ENCODE measurements at places on chromosomes 1 and 21.

- no peak for DNase-seq
Measured at GRCh38 chr1:166858726-166859419, 17.2 kb downstream of the TADA1 start.

GRCh38 chr1:28194326-28195035 is 18.0 kb upstream of the PTAFR start:
- DNase-seq = peak; percentile 21

DNA sequence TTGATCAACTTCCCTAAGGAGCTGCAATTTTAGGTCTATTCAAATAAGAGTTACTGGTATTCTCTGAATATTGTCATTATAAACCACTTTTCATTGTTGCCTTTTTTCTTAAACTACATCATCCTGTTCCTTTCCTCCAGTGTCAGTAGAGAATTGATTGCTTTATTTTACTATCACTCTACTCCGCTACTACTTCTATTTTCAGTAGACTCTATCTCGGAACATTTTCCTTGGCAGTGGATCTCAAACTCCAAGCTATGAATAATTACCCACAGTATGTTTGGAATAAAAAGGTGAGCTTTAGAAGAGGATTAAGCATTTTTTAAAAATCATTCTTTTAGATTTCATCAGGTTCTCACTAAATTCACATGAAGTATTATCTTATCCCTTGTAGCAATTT is 224.9 kb downstream of the GREM2 start:
- no peak for DNase-seq

GRCh38 chr1:156504438-156504813 is 3.9 kb upstream of the MEF2D start:
- no peak for DNase-seq

GRCh38 chr1:27967106-27967883 is 7.5 kb downstream of the XKR8 start:
- no peak for DNase-seq

GRCh38 chr1:59025201-59025600 is 241.4 kb upstream of the JUN start:
- no peak for DNase-seq

DNA sequence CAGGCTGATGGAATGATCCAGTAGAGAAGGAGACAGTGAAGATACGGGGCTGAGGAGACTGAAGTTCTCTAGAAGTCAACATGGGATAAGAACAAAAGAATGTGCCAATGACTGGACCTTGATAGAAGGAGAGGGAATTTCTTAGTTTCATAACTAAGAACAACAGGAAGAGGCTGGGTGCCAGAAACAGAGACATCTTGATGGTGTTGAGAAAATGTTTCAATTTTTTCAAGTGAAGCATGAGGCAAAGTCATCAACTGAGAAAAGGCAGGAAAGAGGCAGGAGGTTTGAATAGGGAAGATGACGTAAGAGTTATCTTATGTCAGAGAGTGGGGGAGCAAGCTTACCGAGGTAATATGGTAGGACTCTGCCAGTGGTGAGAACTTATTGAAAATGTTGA is 80.1 kb downstream of the SPAG17 start:
- no peak for DNase-seq

DNA sequence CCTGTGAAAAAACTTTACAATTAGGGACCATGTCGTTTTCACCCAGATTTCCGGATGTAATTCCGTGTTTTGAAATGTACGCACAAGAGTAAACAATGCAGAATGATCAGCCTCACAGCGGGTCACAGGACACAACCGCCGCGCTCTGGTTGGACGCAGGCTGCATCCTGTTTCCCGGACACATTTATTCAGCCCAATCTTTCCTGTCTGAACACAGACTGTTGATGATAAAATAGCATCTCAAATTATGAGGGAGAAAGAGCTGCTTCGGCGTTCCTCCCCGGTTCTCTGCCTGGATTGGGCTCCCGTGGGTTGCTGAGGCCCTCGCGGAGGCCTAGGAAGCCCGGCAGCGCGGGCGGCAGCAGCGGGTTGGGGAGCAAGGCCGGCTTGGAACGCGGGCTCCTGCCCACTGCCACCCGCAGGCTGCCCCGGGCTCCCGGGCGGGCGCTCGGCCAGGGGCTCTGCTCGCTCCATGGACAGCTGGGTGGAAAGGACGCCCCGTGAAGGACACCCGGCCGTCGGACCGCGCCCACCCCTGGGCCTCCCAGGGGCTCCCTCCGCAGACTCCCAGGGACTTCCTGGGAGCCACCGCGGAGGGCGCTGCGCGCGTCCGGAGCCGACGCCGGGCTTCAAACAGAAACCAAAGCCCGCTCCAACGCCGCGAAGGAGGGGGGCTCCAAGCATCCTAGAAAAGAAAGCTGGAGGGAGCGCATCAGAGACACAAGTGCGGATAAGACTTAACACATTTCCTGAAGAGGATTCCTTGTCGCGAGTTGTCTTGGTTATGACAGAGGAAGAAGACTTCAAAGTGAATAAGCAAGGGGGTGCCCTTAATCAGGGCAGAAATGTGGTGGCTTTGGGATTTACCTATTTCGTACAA is 122.3 kb downstream of the ESRRG start:
- DNase-seq = peak; percentile 29

GRCh38 chr1:46679789-46680573 is 8.3 kb downstream of the TEX38 start:
- no peak for DNase-seq

- no peak for DNase-seq
Measured at GRCh38 chr1:202576816-202577215, 133.4 kb downstream of the SYT2 start.

GRCh38 chr1:237811633-237812032 is 79.1 kb downstream of the ZP4 start:
- no peak for DNase-seq

- DNase-seq = no peak
Measured at GRCh38 chr1:207888652-207889051, 22.3 kb downstream of the CD34 start.

- peak; percentile 19 for DNase-seq
Measured at GRCh38 chr1:53359225-53359933, 31.5 kb upstream of the LRP8 start.

DNA sequence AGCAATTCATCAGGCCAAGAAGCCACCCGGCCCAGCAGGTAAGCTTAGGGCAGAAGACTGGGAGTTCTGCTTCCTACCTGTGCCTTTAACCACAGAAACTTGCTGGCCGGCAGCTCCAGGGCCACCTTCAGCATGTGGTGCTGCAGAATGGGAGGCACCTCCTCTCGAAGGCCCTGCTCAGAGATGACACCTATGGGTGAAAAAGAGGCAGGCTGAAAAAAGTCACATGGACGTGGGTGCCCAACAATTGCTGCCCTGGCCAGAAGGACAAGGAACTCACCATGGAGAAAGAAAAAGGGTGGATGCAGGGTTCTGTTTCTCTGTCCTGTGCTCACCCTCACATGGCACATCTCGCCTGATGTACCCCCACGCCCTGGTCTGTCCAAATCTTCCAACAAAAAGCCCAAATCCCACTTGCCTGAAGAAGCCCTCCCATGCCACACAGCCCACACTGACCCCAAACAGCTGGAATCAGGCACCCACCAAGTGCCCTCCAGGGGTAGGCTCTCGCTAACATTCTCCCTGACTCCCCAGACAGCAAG is 33.0 kb downstream of the URB1 start:
- no peak for DNase-seq

GRCh38 chr1:10767282-10767681 is 29.2 kb downstream of the CASZ1 start:
- no peak for DNase-seq

- no peak for DNase-seq
Measured at GRCh38 chr1:165408518-165408917, 36.4 kb downstream of the RXRG start.

DNA sequence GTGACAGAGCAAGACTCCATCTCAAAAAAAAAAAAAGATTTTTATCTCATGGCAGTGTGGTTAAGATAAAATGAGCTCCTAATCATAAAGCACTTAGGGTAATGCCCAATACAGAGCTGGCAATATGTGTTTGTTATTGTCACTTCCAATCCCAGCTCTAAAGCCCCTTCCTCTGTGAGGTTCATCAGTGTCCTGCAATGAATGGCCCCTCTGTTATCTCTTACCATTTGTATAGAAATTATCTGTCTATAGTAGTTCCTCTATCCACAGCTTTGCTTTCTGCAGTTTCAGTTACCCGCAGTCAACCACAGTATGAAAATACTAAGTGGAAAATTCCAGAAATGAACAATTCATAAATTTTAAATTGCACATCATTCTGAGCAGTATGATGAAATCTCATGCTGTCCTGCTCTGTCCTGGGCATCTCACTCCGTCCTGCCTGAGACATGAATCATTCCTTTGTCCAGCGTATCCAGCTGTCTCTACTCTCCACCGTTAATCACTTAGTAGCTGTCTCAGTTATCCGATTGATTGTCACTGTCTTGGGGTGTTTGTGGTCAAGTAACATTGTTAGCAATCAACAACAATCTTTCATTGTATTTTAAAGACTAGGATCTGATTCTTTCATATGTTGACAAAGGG is 50.2 kb upstream of the DNAH14 start:
- DNase-seq = no peak

- DNase-seq = no peak
Measured at GRCh38 chr1:19081218-19081893, 124.9 kb upstream of the IFFO2 start.

GRCh38 chr1:33005117-33005837 is 31.4 kb downstream of the AK2 start:
- no peak for DNase-seq

- DNase-seq = no peak
Measured at GRCh38 chr1:15943328-15943991, 32.4 kb downstream of the ZBTB17 start.

- DNase-seq = no peak
Measured at GRCh38 chr1:154270833-154271232, 1.6 kb upstream of the HAX1 start.

DNA sequence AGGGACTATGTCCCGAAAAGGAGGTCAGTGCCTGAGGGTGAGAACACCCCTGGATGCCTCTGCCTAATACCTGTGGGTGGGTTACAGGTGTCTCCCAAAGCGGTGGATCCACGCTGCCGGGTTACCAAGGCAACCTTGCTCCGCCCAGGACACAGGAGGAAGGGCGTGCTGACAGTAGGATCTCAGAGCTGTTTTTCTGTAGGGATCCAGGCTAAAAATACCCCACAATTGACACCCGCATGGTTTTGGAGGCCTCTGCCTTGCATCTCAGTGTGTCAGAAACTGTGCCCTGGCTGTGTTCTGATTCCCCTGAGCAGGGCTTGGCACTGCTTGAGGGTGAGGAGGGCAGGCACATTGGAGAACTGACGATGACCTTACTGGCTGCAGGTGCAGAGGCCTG is 118.0 kb downstream of the IER5 start:
- DNase-seq = no peak

DNA sequence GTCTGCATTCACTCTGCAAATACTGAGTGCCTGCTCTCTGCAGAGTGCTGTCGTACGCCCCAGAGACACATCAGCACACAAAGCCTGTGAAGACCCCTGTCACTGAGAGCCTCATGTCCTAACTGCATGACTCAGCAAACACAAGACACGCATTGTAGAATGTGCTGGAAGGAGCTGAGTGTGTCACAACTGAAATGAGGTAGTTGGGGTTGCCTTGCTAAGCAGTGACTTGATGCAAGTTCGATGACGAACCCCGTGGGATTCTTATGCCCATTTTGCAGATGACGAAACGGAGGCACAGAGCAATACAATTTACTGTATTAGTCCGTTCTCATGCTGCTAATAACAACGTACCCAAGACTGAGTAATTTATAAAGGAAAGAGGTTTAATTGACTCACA is 65.1 kb downstream of the RIPK4 start:
- DNase-seq = no peak

DNA sequence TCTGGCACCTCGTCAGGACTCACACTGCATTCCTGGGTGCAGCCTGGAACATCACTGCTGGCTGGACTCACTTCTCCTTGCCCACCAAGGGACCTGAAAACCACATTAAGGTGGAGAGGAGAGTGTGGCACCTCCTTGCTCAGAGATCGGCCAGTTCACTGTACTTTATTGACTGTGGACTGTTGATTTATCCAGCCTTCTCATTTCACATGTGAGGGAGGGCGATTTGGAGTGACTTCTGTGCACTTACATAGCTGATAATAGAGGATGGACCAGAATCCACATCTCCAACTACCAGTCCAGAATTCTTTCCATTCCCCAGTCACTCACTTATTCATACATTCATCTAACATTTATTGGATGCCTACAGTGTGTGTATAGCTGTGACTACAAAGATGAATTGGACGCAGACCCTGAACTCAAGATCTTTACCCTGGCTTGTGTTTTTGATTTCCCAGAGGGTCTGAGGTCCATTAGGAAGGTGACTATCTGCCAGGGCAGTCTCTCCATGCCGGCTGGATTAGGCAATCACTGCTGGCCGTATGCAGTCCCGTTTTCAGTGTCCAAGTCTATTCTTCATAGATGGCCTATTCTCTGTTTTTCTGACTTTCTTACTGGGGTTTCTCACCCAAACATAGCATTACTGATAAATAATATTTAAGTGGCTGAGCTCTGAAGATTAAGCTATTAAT is 233.5 kb upstream of the SGIP1 start:
- DNase-seq = no peak

DNA sequence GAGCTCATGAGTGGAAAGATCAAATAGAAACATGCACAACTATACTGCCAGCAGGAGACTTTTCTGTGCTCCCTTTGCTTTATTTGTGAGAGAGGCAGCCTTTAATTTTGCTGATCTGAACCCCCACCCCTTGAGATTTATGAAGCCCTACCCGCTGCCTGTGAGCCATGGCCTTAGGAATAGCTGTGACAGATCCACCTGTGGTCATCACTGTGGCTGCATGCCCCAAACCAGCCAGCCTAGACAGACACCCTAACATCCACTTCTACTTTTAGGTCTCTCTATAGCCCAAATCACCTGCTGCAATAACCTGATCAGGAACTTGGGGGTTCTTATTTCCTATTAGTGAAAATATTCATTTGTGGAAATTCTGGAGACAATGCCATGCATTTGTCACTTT is 196.2 kb downstream of the C1orf94 start:
- no peak for DNase-seq

GRCh38 chr21:32378956-32379355 is 13.9 kb downstream of the URB1 start:
- DNase-seq = no peak

DNA sequence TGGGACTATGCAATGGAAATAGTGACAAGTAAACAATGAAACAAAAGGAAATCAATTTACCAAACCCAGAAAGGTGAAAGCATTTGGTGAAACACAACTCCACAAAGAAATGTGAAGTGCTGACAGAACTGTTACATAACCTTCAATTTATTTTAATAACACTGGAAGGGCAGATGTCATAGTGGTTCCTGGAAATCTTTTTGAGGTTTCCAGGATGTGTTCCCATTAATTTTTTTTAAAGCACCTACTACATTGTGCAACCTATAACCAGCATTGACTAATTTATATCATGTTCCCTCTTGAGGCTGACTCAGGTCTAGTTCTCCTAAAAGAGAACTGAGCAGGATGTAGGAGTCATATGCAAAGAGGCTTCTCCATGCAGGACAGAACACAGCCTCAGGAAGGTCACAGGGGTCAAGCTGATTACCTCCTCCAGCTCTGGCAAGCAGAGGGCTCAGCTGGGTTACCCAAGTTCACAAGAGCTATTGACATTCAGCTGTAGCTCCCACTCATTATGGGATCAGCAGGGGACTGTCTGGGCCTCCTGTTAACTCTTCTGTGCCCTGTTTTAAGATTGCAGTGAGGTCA is 157.1 kb upstream of the NRIP1 start:
- no peak for DNase-seq
